ENCODE measurements at places on chromosomes 16 and 17. TPM values are rescaled to one million over a fixed set of nuclear protein-coding genes. Genes with fewer than 3 reads are reported as not detected.

Gene PRAC1
- not detected for total RNA-seq

Gene CDH11
- 80.9 TPM for total RNA-seq

Gene ADAD2
- total RNA-seq: not detected

Gene TBC1D16
- 19.3 TPM for total RNA-seq

Gene CLEC19A
- not detected for total RNA-seq

Gene ENPP7
- total RNA-seq: not detected

Gene GUCY2D
- total RNA-seq: not detected

Gene KCNG4
- total RNA-seq: not detected

Gene SHBG
- not detected for total RNA-seq

Gene MLX
- total RNA-seq: 21.9 TPM

Gene MFAP4
- total RNA-seq: 29.2 TPM

Gene ABCC12
- not detected for total RNA-seq

Gene TP53TG3C
- not detected for total RNA-seq

Gene KRT15
- not detected for total RNA-seq

Gene TCF25
- total RNA-seq: 121 TPM

Gene CHRNE
- 1.0 TPM for total RNA-seq

Gene KIF19
- 1.0 TPM for total RNA-seq

Gene CCL8
- 1.0 TPM for total RNA-seq

Gene CD300LG
- total RNA-seq: 1.6 TPM

All from skeletal muscle tissue (tissue), 5 donors.